ENCODE measurements at places on chromosomes 12 and 14.

- peak; percentile 32 for DNase-seq
Observed at GRCh38 chr14:72104011-72104613, 171.9 kb downstream of the RGS6 start.

GRCh38 chr14:97581016-97581415 lies 783.8 kb downstream of the VRK1 start:
- DNase-seq: no peak

GRCh38 chr12:12331896-12332295 lies 18.1 kb downstream of the MANSC1 start:
- DNase-seq: no peak

GRCh38 chr12:111355201-111355925 lies 13.5 kb downstream of the PHETA1 start:
- no peak for DNase-seq

- DNase-seq: no peak
Observed at GRCh38 chr12:131008131-131008912, 54.6 kb downstream of the ADGRD1 start.

DNA sequence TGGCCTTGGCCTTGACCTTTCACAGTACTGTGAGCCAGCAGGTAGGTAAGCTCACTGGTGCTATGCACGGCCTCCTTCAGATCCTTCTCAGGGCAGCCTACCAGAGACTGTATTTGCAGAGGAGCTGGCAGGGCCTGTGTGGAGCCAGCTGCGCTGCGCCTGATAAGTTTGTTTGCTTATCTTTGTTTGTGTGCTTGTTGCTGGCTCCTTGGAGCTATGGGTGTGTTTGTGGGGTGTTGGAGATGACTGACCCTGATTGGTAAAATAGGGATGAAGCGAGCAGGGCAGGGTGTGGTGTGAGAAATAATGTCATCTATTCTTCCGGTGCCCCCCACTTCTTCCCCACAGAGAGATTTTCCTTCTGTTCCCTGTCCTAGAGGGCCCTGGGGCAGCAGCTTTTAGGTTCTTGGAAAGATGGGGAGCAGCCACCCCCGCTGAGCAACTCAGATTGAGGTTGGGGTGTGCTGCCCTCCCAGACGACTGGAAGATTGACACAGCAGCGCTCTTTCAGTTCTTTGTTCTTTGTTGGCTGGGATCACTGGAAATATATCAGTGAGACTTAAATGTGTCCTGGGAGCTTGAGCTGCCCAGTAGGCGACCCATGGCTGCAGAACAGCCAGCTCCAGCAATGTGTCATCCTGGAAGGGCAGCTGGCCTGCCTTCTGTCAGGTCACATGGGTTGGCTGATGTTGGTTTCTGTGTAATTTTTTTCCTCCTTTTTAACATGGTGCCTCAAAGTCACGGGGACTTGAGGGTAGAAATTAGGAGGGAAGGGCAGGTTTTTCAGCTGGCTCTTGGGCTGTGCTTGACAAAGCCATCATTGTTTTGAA lies 19.6 kb downstream of the MLXIP start:
- no peak for DNase-seq

- DNase-seq: no peak
Observed at GRCh38 chr14:38629412-38629811, 373.5 kb upstream of the CLEC14A start.

- DNase-seq: no peak
Observed at GRCh38 chr12:5155866-5156265, 112.2 kb downstream of the KCNA5 start.

DNA sequence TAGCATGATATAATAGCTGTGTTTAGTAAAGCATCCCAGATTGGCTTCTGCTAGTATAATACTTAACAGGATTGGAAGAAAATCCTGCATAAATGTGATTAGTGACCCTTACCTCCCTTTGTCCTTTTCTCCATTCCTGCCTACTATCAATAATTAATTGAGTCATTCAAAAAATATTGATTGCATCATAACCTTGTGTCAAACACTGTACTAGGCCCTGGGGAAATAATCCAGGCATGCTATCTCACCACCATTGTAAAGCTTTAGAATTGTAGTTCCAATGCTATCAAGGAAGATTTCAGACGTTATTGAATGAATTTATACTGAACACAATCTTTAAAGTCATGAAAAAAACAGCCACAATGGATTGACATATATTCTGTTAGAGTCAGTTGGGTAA lies 378.6 kb upstream of the DDHD1 start:
- no peak for DNase-seq

GRCh38 chr12:131151558-131152345 lies 198.0 kb downstream of the ADGRD1 start:
- DNase-seq: no peak

DNA sequence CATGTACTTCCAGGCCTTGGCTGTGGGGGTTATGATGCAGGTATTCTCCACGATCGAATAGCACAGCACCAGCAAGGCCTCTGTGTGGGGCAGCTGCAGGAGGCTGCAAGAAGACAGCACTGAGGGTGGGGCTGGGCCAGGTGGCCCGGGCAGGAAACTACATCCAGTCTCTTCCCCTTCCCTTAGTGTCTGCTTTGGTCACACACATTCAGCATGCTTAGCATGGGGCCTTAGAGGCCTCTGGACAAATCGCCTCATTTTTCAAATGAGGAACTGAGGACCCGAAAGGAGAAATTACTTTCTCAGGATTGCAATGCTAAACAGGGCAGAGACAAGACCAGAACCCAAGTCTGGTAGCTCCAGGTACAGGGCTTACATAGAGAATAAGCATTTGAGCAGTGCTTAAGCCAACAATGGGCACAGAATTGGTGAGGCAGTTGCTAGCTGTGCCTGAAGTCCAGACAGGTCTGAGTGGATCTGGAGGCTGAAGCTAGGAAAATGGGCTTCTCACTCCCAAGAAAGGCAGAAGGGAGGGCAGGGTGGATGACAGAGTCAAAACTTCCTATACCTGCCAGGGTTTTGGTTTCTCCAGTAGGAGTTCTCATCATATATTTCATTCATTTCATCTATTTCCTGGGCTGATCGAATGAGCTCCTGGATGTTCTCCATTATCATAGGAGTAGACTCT lies 3.5 kb downstream of the ACRBP start:
- DNase-seq: no peak

- peak; percentile 84 for DNase-seq
Observed at GRCh38 chr12:11500188-11500860, 105.0 kb upstream of the PRB2 start.

- DNase-seq: no peak
Observed at GRCh38 chr14:105850853-105851581, 324.6 kb downstream of the TMEM121 start.

- no peak for DNase-seq
Observed at GRCh38 chr14:70489579-70490200, 37.7 kb downstream of the ADAM21 start.

DNA sequence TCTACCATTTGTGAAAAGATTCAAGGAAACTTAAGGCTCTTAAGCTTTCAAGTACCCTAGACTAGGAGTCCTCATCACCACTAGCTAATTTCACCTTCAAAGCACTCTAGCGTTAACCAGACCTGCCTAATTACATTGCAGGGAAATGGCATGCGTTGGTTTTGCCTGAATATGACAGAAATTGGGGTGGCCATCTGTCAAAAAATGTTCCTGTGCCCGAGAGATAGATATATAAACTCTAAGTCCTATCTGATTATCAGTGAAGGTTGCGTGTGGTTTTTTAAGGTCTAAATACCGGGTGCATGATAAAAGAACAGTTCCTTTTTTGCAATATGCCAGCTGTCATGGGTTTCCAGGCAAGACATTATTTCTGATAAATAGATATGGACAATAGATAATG lies 48.3 kb downstream of the SPRING1 start:
- no peak for DNase-seq

GRCh38 chr14:102622262-102622885 lies 29.9 kb downstream of the RCOR1 start:
- no peak for DNase-seq

GRCh38 chr12:57093415-57094207 lies 4.7 kb downstream of the NAB2 start:
- no peak for DNase-seq

DNA sequence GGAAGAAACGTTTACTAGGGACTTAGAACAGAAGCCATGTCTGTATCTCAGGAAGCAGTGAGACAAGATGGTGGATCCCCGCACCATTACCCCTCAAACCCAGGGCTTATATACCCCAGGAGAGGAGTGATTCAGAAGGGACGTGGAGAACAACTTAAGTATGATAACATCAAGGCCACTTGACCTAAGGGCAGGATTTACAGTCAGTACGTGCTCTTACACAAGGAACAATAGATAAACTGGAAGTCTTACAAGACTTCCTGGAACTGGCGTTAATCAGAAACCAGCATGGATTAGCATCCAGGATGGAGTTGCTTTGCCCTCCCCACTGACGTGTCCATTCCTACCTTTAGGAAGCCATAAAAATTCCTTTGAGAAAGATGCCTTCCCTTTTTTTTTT lies 8.6 kb upstream of the ETFBKMT start:
- no peak for DNase-seq

- no peak for DNase-seq
Observed at GRCh38 chr12:64252681-64253080, 30.6 kb upstream of the KICS2 start.

DNA sequence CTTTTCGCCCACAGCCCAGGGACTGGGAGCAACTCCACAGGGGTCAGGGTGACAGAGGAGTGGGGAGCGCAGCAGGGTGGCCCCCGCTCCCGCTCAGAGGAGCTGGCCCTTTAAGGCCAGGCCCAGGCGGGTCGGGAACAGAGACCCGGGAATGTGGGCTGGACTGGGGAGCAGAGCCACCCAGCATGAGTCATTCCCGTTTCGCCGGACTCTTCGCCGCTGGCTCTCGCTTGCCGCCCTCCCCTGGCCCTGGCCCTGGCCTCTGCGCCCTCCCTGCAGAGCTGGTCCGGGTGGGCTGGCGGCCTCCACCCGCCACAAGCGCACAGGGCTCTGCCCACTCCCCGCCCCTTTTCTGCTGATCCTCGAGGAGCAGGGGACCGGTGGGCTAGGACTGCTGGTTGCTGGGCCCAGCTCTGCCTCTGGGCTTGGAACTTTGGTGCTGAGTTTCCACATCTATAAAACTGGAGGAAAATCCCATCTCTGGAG lies 92.8 kb downstream of the NINJ2 start:
- DNase-seq: no peak

DNA sequence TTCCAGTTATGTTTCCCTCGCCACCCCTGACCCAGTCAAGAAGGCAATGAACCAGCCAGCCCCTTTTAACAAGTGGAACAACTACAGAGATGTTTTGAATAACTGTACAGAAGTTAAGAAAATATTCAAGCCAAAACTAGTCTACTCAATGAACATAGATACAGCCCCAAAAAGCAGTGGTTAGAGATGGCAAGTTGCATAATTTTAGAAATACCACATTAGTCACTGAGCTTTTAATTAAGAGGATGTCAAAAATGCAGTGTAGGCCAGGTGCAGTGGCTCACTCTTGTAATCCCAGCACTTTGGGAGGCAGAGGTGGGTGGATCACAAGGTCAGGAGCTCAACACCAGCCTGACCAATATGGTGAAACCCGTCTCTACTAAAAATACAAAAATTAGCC lies 27.2 kb downstream of the PROX2 start:
- DNase-seq: no peak

GRCh38 chr14:53764846-53765245 lies 191.8 kb downstream of the BMP4 start:
- no peak for DNase-seq

DNA sequence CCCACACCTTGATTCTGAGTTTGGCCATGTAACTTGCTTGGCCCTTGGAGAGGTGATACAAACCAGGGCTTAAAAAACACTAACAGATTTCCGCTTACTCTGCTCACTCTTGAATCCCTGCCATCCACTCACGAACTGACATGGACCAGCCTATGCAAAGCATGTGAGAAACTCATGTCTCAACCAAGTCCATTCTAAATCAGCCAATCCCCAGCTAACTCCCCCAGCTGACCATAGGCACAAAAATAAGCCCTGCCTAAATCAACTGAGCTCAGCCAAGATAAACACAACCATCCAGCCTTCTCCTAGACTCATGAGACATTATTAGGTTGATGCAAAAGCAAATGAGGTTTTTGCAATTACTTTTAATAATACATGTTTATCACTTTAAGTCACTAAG lies 353.9 kb upstream of the TBX3 start:
- no peak for DNase-seq

DNA sequence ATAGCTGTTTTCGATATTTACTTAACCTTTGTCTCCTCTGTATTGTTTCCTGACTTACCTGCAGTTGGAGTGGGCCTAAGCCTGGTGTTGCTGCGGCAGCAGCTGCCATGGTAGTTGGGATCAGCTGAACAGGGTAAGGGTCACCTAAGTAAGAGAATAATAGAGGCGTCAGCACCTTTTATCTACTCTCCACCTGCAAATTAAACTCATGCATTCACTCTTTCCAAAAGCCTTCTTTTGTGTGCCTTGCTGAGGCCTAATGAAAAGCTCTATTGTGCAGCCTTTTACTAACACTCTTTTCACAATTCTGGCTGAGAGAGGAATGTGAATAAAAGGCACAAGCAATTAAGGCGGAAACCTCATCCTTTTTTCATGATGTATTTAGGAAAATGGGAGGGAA lies 308.7 kb downstream of the SOX5 start:
- DNase-seq: no peak

GRCh38 chr12:91778938-91779400 lies 366.7 kb downstream of the BTG1 start:
- peak; percentile 38 for DNase-seq

DNA sequence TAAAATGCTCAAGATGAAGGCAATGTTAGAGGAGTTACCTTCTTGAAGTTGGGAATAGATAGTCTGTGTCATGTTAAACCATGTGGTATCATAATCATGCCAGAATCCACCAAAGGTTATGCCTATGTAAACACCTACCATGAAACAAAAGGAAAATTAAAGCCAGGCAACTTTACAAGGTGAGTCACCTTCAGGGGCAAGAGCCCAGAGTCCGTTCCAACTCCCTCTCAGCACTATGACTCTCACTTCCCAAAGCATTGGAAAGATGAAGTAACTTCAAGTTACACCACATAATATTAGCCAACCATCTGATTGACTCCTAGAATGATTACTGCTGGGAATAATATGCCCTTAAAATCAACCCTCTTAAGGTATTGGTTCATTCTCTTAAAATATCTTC lies 38.5 kb downstream of the CATSPERB start:
- DNase-seq: no peak

GRCh38 chr12:129064209-129064855 lies 211.1 kb downstream of the GLT1D1 start:
- DNase-seq: no peak

DNA sequence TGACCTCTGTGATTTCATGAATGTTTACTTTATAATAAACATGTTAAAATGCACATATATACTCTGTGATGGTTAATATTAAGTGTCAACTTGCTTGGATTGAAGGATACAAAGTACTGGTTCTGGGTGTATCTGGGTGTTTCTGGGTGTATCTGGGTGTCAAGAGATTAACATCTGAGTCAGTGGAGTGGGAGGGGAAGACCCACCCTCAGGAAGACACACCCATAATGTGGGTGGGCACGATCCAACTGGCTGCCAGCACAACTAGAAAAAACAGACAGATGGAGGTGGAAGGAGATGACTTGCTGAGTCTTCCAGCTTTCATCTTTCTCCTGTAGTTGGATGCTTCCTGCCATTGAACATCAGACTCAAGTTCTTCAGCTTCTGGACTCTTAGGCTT lies 11.9 kb downstream of the NUP37 start:
- DNase-seq: no peak

Data from stimulated activated CD4-positive, alpha-beta T cell treated with anti-CD3 and anti-CD28 coated beads, TNF-alpha, amount 100 ng/mL, for 48 hours (primary cell).